ENCODE measurements at places on chromosomes 16 and 17.

- DNase-seq = no peak
Observed at GRCh38 chr16:11791144-11791828, 5.8 kb downstream of the ZC3H7A start.

GRCh38 chr17:55237841-55238178 lies 26.9 kb upstream of the HLF start:
- no peak for DNase-seq

- no peak for DNase-seq
Observed at GRCh38 chr17:77366558-77367245, 225.9 kb downstream of the SEC14L1 start.

- DNase-seq = peak; percentile 61
Observed at GRCh38 chr16:69188236-69188549, 1.2 kb downstream of the SNTB2 start.

GRCh38 chr17:28295677-28296578 lies 23.1 kb upstream of the TMEM97 start:
- DNase-seq = no peak

DNA sequence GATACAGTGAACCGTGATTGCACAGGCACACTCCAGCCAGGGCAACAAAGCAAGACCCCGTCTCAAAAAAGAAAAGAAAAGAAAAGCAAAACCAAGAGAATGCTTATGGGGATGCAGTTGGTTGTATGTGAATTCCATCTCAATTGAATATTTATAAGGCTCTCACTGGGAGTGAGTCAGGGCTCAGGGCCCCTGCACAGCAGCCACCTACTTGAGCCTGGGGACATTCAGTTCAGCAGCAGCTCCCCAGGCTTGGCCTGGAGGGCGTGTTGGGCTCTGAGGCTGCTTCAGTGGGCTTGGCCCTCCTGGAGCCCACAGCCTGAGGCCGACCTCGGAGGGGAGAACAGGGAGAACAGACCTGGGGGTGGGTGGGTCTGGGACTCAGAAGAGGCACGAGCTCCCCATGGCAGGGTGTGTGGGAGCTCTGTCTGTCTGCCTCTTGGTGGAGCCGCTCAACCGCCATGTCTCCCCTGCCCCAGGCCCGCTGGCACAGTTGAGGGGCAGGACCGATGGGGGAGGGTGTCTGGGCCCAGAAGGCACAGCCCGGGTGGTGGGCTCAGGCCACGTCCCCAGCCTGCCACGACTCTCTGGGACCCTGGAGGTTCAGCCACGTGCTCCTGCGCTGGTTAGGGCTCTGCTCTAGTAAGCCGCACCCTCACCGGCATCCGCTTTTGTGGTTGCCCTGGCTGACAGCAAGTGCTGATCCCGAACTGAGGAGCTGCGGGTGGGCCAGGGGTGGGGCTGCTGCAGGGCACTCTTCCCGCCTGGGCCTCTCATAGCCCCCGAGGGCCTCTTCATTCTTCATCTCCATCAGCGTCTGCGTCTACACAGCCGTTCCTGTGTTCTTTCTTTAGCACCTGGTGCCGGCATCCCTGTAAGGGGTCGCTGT lies 24.8 kb downstream of the ZFPM1 start:
- no peak for DNase-seq

DNA sequence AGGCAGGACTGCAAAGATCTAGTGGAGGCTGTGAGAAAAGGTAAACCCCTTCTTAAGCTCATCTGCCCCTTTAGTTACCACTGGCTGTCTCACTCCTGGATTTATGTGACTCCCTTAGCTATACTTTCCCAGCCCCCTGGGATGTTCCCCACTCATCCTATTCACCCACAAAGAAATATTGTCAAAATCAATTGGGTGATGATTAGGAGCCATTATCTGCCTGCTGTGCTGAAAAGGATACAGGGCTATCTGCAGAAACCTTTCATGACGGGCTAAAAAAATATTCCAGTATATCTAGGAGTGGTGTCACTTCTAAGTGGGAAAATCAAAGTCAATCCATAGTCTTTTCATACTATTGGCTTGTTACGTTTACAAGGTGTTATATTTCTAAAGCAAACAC lies 8.0 kb upstream of the GNAO1 start:
- no peak for DNase-seq

DNA sequence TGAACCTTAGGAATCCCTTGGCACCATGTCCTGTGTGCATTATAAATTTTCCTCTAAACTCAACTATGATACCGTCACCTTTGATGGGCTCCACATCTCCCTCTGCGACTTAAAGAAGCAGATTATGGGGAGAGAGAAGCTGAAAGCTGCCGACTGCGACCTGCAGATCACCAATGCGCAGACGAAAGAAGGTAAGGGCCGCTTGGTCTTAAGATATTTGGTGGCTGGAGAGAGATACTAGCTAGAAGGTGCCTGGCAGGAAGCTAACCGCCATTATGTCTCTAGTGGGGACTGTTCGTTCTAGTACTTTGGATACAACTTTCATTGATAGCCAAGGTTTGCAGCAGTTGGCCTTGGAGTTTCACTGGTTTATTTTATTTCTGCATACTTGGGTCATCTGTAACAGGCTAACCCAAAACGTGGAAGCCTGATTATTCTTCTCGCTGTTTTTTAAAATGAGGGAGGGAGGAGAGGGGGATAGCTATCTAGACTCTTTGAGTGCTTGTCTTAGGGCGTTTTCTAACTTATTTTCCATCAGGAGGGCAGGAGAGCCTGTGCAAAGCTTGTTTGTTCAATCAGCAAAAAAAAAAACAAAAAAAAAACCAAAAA lies 1.3 kb downstream of the RBBP6 start:
- peak; percentile 44 for DNase-seq

DNA sequence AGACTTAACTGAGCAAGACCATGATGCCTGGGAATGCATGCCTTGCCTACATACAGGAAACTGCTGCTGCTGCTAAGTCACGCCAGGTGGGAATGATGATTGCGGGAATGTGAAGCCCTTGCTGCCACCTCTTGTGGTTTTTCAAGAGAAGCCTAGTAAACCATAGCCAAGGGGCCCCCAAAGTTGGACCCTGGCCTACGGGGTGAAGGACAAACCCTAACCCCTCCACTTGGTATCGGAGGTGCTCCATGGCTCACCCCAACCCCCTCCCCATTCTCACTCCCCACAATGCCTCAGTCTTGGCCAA lies 233.9 kb downstream of the ZNF423 start:
- no peak for DNase-seq

DNA sequence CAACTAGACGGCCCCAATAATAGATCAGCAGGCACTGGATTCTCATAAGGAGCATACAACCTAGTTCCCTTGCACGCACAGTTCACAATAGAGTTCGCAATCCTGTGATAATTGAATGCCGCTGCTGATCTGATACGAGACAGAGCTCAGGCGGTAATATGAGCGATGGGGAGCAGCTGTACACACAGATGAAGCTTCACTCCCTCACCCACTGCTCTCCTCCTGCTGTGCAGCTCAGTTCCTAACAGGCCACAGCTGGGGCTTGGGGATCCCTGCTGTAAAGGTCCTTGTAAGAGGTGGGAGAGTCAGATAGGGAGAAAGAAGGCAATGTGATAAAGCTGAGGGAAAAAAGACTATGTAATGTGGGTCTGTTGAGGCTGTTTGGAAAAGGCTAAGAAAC lies 577.5 kb downstream of the RBFOX1 start:
- no peak for DNase-seq

DNA sequence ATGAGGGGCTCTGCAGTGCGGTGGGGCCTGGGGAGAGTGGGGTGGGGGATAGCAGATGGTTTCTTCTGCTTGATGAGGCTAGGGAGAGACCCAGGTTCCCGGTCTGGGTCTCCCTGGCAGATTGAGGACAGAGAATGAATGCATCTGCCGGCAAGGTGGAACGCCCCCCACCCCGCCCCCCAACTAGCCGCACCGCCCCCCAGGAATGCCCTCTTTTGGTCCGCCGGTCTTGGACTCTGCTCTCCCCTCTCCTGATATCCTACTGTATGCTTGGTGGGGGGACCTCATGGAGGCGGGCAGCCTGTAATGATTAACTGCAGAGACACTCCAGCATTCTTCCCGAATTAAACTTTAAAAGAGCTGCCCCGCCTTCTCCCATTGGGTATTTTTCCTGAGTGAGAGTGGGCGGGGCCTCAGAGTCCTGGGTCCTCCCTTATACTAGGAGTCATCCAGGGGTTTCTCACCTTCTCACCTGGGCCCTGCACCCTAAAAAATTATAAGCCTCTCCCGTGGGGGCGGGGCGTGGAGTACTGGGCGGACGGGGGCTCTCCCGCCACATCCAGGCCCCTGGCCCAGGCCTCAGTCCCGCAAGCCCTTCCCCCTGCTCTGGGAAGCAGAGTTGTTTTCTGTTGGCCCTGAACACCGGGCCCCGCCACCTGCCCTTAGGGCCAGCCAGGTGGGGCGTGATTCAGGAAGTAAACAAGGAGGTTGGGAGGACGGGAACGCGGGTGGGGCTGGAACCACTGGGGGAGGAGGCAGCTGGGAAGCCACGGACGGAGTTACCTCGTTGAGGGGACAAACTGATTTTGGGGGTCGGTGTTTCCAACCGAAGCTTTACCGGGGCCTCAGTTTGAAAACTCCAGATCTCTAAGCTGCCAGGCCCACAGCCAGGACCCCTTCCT lies 1.5 kb downstream of the GRB7 start:
- DNase-seq = peak; percentile 95

GRCh38 chr17:21817791-21818364 lies 125.6 kb downstream of the KCNJ18 start:
- DNase-seq = no peak

GRCh38 chr17:74211912-74212208 lies 1.5 kb upstream of the TTYH2 start:
- DNase-seq = no peak

Data from HT-29 (cell line).